ENCODE measurements at places on chromosomes 5 and 9. TPM values are rescaled to one million over a fixed set of nuclear protein-coding genes. Genes with fewer than 3 reads are reported as not detected.

The ANKRD34B gene
- total RNA-seq, result not detected

The PCDHGA12 gene
- total RNA-seq, result 0.09 TPM

The CCDC192 gene
- total RNA-seq, result not detected

DNA sequence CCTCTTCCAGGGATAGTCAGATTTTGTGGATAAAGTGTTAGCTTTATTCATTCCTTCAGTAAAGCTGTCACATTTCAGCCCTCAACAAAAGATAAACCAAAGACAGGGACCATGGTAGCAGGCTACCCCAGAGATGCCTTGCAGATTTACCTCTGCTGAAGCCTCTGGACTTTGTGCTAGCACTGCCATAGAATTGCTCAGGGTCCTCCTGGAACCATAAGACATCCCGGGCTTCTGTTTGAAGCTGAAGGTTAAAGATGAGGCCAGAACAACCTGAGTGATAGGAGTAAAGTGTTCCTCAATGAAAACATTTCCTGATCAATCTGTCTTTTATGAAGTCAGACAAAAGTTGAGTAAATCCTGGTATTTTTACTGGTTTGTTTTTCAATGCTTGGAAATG is 57.5 kb upstream of the ARL15 start:
- no peak for DNase-seq

DNA sequence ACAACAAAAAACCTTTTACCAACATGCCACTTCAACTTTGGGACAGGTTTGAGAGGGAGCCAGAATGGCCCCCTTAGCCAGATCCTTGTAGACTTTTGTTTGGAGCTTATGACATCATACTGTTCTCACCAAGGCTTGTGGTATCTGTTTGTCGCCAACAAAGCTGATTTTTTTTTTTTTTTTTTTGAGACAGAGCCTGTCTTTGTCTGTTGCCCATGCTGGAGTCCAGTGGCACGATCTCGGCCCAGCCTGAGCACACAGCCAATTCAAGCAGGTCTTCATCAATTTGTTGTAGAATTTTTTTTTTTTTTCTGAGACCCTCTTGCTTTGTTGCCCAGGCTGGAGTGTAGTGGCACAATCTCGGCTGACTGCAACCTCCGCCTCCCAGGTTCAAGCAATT is 26.4 kb upstream of the NTNG2 start:
- DNase-seq, result no peak

The ITGA2 gene
- 2.8 TPM for total RNA-seq

The CCL27 gene
- total RNA-seq, result 0.39 TPM

- DNase-seq, result no peak
These were observed 47.4 kb downstream of the NDUFS4 start for GRCh38 chr5:53607886-53608285.

The LTC4S gene
- 1.0 TPM for total RNA-seq

- no peak for DNase-seq
These were observed 11.4 kb downstream of the VDAC1 start for GRCh38 chr5:133993185-133993936.

The JAKMIP2 gene
- 1.8 TPM for total RNA-seq

The PCDH12 gene
- 0.33 TPM for total RNA-seq

The SLC1A1 gene
- total RNA-seq, result not detected

The PDCD1LG2 gene
- 0.33 TPM for total RNA-seq

DNA sequence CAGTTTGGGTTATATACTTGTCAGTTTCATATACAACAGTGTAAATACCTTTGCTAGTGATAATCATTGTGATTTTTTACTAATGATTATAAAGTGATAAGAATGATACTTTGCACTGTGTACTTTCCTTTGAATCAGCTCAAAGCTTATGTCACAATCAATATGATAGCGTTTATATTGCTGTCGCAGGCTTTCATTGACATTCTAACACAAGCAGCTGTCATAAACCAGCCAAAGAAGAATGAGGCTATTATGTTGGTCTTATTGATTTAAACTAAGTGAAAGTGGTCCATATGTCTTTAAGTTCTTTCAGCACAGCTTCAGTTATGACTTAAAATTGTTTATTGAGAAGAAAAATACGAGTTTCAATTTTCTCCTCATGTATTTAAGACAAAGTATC is 272.7 kb upstream of the RGMB start:
- DNase-seq, result no peak

GRCh38 chr5:11941566-11941965 is 37.3 kb upstream of the CTNND2 start:
- DNase-seq, result no peak

DNA sequence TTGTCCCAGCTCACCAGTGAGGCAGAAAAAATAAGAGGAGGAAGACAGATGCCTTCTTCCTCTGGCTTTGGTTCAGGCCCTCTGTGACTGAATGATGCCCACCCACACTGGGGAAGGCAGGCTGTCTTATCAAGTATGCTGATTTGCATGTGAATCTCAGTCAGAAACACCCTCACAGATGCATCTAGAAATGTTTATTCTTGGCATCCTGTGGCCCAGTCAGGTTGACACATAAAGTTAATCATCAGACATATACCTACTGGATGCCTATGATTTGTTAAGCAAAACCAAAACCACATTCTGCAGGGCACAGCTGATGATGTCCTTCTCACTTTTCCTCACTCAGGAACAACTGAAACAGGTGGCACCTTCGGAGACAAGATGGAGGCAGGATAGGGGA is 243.4 kb upstream of the KCNN2 start:
- no peak for DNase-seq

Measured in CD8-positive, alpha-beta memory T cell (primary cell).